ENCODE measurements at places on chromosomes 2 and 18.

DNA sequence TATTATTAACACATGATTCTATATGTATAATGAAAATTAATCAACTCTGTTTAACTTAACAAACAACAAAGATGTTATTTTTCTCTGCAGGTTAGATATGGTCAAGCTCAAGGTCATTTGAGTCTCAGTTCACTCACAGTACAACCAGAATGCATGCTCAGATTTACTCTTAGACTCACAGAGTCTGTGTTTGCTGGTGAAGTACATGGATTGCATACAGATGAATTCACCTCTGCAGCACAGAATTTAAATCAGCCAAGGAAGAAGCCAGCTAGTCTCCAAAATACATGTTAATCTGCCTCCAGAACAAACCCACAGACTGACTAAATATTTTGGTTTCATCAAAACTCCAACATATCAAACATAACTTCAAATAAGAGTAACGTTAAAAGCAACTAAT lies 424.5 kb downstream of the RAD51AP2 start:
- no peak for DNase-seq

GRCh38 chr2:148590612-148591011 lies 53.9 kb upstream of the EPC2 start:
- no peak for DNase-seq

- DNase-seq = no peak
Observed at GRCh38 chr2:59301466-59302402, 1060.6 kb upstream of the FANCL start.

- DNase-seq = no peak
Observed at GRCh38 chr2:206521115-206521514, 77.8 kb downstream of the ADAM23 start.

DNA sequence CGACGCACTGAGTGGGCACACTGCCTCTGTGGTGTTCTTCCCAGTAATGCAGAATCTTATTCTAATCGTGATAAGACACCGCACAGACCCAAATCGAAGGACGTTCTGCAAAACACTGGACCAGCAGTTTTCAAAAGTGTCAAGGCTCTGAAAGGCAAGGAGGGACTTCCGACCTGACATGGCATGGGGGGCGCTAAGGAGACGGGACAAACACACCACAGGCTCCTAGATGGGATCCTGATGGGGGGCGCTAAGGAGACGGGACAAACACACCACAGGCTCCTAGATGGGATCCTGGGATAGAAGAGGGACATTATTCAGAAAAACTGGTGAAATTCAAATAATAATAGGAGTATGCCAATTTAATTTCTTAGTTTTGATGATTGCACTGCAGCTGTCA lies 191.4 kb downstream of the LDLRAD4 start:
- DNase-seq = no peak

GRCh38 chr18:30469091-30469490 lies 573.5 kb downstream of the DSC3 start:
- no peak for DNase-seq

DNA sequence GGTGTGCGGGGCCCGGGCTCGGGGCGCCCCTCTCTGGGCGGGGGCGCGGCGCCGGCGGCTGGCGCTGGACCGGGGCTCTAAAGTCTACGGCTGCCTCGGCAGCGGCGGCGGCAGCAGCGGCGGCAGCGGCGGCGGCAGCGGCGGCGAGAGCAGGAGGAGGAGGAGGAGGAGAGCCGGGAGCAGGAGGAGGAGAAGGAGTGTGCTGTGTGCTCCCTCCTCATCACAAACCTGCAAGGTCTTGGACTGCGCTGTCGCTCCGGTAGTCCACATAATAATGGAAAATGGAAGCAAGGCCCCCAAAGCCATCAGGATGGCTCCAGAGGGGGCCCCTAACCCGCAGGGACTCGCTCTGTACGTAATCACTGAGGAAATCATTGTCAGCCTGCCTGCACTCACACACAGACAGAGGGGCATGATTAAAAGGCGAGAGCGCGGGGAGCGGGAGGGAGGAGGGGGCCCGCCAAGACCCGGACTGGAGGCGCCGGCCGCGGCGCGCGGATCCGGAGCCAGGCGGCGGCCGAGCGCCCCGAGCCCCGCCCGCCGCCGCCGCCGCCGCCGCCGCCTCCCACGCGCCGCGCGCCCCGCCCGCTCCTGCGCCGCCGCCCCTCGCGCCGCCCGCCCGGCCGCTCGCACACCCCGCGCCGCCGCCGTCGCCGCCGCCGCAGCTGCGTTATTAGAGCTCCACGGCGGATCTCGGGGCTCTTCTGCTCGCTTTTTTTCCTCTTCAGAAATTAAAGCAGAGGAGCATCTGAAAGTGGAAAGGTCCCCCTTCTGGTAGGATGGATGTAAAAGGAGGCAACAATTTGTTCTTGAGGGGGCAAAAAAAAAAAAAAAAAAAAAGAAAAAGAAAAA lies at the start of gene ZNF521:
Gene ZNF521 (minus strand): TSS at position 390 of the 852 bp plus-strand sequence. CDS start 1,220 bp downstream, outside the sequence.
- DNase-seq = no peak

DNA sequence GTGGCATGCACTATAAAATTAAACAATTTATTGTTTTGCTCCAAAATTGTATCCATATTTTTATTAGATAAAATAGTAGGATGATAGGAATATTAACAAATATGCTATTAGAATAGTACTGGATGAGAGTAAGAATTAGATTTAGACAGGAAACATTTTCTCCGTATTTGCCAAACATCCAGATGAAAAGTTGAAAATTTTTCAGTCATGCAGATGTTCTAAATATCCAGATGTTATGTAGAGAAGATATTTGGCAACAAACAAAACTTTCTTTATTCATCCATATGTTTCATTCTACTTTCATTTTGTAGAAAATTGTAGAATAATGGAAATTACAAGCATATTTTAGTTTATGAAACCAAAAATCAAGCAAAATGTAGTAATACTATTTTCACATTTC lies 45.2 kb upstream of the NEUROD1 start:
- no peak for DNase-seq

DNA sequence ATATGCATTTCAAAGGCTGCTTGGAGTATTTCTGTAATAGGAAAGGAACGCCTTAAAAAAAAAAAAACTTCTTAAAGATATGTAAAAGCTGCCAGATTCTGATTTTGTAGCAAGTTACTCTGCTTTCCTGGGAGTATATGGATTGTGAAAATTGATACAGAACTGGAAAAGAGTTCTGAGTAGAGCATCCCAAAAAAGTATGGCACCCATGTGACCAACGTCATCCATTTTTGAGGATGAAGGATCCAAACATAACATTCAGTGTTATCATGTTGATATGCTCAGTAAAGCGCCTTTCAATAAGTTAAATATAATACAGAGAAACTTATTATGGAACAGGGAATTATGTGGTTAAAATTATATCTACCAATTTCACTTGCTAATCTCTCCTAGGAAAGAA lies 978.4 kb upstream of the POU3F3 start:
- DNase-seq = no peak

- DNase-seq = no peak
Observed at GRCh38 chr2:150256736-150257135, 230.7 kb downstream of the RND3 start.
